ENCODE measurements at places on chromosomes 6 and 20.

DNA sequence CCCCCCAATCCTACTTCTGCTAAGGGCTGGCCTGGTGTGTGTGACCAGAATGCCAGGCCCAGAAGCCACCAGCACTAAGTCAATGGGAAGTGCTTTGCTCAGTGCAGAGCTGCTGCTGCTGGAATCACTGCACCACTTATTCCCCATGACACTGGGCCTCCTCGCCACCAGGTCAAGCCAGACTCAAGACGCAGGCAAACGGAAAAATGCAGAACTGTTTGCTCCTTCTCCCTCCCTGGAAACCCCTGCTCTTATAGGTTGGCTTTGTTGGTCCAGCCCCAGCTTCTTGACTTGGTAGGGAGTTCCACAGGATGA lies 121.9 kb downstream of the PHACTR3 start:
- H3K4me3 ChIP-seq, result no peak overlapping the region
- no peaks in the 10 kb centered on the region for H3K36me3 ChIP-seq
- no peak for DNase-seq
- H3K27me3 ChIP-seq, result no peaks in the 10 kb centered on the region

GRCh38 chr6:88814909-88815308 lies 148.5 kb downstream of the RNGTT start:
- no peaks in the 10 kb centered on the region for H3K4me1 ChIP-seq
- H3K36me3 ChIP-seq, result no peaks in the 10 kb centered on the region
- no peak for DNase-seq

DNA sequence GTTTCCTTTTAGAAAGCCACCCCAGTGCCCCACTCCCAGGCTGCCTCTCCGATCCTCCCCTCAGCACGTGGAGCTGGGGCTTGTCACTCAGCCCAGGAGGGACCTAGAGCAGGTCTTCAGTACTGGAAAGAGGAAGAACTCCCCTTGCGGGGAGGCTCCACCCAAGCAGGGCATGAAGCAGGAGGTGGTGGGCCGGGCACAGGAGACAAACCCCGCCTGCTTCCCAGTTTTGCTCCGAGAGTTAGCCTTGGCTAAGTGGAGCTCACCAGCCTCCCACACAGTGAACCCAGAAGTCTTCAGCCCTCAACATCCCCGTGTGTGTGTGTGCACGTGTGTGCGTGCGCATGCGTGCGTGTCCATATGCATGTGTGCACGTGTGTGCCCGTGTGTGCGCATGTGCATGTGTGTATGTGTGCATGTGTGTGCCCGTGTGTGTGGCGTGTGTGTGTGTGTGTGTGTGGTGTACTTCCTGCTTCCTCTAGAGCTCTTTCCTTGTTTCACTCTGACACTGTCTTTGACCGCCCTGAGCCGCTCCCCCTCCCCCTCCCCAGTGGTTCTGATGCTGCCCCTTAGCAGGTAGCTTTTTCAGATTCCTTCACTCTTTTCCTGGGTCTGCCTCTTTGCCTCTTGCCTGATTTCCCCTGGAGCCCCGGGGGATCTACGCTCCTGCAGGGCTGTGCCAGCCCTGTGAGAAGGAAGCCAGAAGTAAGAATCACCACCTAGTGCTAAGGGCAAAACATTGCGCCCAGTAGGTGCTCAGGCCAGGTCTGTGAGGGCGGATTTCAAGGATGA lies 239.8 kb downstream of the CDC5L start:
- H3K27ac ChIP-seq, result no peak overlapping the region
- no peak for DNase-seq
- H3K4me1 ChIP-seq, result no peaks in the 10 kb centered on the region
- no peak overlapping the region for H3K4me3 ChIP-seq

- H3K4me3 ChIP-seq, result no peak overlapping the region
- H3K27me3 ChIP-seq, result no peaks in the 10 kb centered on the region
- no peak overlapping the region for H3K27ac ChIP-seq
- H3K36me3 ChIP-seq, result no peaks in the 10 kb centered on the region
Measured at GRCh38 chr20:37330316-37330715, 15.6 kb upstream of the SRC start.

DNA sequence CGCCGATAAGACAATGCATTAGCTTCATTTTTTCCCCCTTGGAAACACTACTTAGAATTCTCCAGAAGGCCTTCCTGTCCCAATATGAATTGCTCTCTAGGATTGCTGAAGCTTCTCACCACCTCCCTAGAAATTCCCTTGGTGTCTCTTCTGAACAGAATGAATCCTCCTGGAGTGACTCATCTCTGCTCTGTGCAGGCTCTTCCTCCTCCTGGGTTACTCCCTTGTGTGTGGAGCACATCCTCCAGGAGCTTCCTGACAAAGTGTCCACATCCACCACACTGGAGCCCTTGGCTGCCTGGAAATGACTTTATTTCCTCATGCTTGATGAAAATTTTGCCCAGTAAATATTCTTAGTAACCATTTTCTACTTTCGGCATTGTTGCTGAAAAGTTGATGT lies 54.4 kb downstream of the DTNBP1 start:
- 0 out of 2 replicates have a peak, but pooled peaks cover 7% of the 10 kb centered on the region for H3K36me3 ChIP-seq
- no peak overlapping the region for H3K27ac ChIP-seq
- H3K27me3 ChIP-seq, result no peaks in the 10 kb centered on the region
- H3K4me3 ChIP-seq, result no peak overlapping the region
- DNase-seq, result no peak
- H3K4me1 ChIP-seq, result 0 out of 2 replicates have a peak, but pooled peaks cover 7% of the 10 kb centered on the region

GRCh38 chr20:11917663-11918062 lies at the start of gene BTBD3:
Gene BTBD3 (plus strand): TSS chr20:11917893. CDS start chr20:11918276, 383 bp downstream.
- H3K4me3 ChIP-seq, result no peak within 1 kb of the TSS
- no peak for DNase-seq
- no peaks in the 10 kb centered on the region for H3K4me1 ChIP-seq
- no peak within 1 kb of the TSS for H3K27ac ChIP-seq
- no peaks in the 10 kb centered on the region for H3K36me3 ChIP-seq

GRCh38 chr6:127182501-127182900 lies 64.0 kb downstream of the RSPO3 start:
- H3K4me3 ChIP-seq, result no peak overlapping the region
- no peaks in the 10 kb centered on the region for H3K4me1 ChIP-seq

DNA sequence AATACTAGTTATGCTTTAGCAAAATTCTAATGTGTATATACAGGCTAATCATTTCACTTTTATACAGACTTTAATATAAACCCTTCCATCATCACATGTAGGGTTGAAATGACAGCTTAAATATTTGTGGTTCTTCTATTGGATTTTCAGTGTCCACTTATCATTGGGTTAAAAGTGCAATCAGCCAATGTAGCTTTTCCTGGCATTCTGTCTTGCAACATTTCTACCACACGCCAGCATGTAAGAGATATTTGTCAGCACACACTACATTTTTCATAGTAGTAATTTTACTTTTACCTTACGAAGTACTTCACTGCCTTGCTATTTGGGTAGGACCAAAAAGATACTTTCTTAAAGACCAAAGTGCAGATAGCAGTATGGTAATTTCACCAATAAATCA lies 252.0 kb downstream of the TBX18 start:
- no peaks in the 10 kb centered on the region for H3K27me3 ChIP-seq
- no peaks in the 10 kb centered on the region for H3K4me1 ChIP-seq
- H3K36me3 ChIP-seq, result no peaks in the 10 kb centered on the region
- H3K4me3 ChIP-seq, result no peak overlapping the region
- no peak for DNase-seq
- no peak overlapping the region for H3K27ac ChIP-seq

GRCh38 chr6:84808491-84809061 lies 44.2 kb upstream of the TBX18 start:
- no peak overlapping the region for H3K27ac ChIP-seq
- no peaks in the 10 kb centered on the region for H3K27me3 ChIP-seq
- no peaks in the 10 kb centered on the region for H3K4me1 ChIP-seq
- H3K36me3 ChIP-seq, result no peaks in the 10 kb centered on the region
- no peak for DNase-seq

- H3K4me1 ChIP-seq, result peaks cover 11% of the 10 kb centered on the region
- no peaks in the 10 kb centered on the region for H3K27me3 ChIP-seq
- no peak for DNase-seq
- no peaks in the 10 kb centered on the region for H3K36me3 ChIP-seq
- no peak overlapping the region for H3K27ac ChIP-seq
Measured at GRCh38 chr6:167073679-167074274, 49.1 kb upstream of the CCR6 start.

GRCh38 chr6:161658211-161658610 lies 384.4 kb upstream of the AGPAT4 start:
- no peak overlapping the region for H3K4me3 ChIP-seq
- H3K27ac ChIP-seq, result no peak overlapping the region
- DNase-seq, result no peak
- no peaks in the 10 kb centered on the region for H3K27me3 ChIP-seq
- no peaks in the 10 kb centered on the region for H3K4me1 ChIP-seq
- H3K36me3 ChIP-seq, result no peaks in the 10 kb centered on the region

DNA sequence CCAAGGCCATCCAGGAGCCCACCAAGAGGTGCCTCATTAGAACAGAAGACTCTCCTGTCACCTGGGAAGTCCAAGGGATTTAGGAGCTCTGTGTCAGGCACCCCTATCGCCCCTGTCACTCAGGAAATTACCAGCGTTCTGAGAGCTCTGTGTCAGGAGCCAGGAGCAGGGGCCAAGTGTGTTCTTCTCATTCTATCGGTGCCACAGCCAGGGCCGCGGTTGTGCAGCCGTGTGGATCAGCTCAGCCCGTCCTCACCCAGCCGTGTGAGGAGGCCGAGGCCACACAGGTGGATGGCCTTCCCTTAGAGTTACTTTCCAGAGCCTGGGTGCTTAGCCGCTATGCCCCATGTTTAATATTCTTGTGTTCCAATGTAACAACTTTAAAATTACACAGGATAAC lies 9.8 kb downstream of the MTG2 start:
- H3K4me1 ChIP-seq, result peaks cover 5% of the 10 kb centered on the region
- DNase-seq, result no peak
- no peaks in the 10 kb centered on the region for H3K27me3 ChIP-seq
- H3K27ac ChIP-seq, result no peak overlapping the region

- no peaks in the 10 kb centered on the region for H3K27me3 ChIP-seq
- no peak for DNase-seq
- H3K4me1 ChIP-seq, result no peaks in the 10 kb centered on the region
Measured at GRCh38 chr6:20246125-20246524, 33.9 kb upstream of the MBOAT1 start.

GRCh38 chr6:107973594-107973993 lies 15.6 kb upstream of the SEC63 start:
- H3K27ac ChIP-seq, result no peak overlapping the region
- H3K36me3 ChIP-seq, result no peaks in the 10 kb centered on the region
- no peak overlapping the region for H3K4me3 ChIP-seq
- no peak for DNase-seq

GRCh38 chr6:53440336-53440945 lies 91.7 kb upstream of the ELOVL5 start:
- no peaks in the 10 kb centered on the region for H3K36me3 ChIP-seq
- H3K27ac ChIP-seq, result no peak overlapping the region
- peaks cover 5% of the 10 kb centered on the region for H3K27me3 ChIP-seq
- peaks cover 4% of the 10 kb centered on the region for H3K4me1 ChIP-seq
- no peak overlapping the region for H3K4me3 ChIP-seq

DNA sequence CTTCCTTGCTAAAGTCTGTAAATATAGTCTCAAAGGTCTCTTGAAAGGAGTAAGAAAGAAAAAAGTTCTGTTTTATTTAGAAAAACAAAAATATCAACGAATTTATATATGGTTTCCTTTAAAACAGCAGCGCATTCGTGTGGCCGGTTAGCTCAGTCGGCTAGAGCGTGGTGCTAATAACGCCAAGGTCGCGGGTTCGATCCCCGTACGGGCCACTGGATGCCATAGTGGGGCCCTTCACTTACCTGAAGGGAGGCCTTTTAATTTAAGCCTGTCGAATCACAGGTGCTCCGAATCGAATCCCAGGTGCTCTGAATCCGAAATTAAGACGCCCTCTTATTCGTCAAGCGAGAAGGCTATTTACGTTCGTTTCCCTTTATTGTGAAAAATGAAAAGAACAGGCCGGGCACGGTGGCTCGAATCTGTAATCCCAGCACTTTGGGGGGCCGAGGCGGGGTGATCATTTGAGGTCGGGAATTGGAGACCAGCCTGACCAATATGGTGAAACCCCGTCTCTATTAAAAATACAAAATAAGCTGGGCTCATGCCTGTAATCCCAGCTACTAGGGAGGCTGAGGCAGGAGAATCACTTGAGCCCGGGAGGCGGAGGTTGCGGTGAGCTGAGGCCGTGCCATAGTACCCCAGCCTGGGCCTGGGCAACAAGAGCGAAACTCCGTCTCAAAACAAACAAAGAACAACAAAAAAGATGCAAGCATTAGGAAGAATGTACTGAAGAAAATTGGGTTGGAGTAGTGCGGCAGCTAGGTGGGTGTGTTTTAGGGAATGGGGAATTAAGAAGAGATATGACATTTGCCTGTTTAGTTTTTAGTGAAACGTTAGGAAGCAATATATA lies 195.8 kb upstream of the ZNF184 start:
- peaks cover 11% of the 10 kb centered on the region for H3K4me1 ChIP-seq
- no peak for DNase-seq
- H3K4me3 ChIP-seq, result peak overlapping the region; percentile 67
- no peaks in the 10 kb centered on the region for H3K27me3 ChIP-seq

GRCh38 chr20:2746636-2747265 lies 53.7 kb downstream of the CPXM1 start:
- no peak overlapping the region for H3K4me3 ChIP-seq
- H3K36me3 ChIP-seq, result no peaks in the 10 kb centered on the region
- H3K27me3 ChIP-seq, result peaks cover 5% of the 10 kb centered on the region
- DNase-seq, result no peak
- no peaks in the 10 kb centered on the region for H3K4me1 ChIP-seq

DNA sequence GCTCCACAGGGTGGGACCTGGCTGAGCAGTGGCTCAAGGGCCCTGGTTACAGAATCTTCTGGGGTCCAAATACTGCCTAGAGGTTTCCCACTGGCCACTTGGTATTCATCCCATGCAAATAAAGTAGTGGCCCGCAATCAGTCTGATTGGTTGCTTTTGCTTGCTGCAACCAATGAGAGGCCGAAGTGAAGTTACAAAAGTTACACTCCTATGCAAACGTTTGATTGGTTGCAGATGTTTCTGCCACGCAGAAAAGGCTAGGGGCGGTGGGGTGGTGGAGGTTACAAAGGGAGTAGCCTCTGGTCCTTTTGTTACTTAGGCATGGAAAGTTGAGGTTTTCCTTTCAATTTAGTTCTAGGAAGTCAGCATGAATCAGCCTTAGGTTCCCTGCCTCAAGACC lies 3.6 kb upstream of the NHLRC1 start:
- H3K27me3 ChIP-seq, result no peaks in the 10 kb centered on the region
- H3K4me3 ChIP-seq, result no peak overlapping the region
- no peak for DNase-seq
- no peaks in the 10 kb centered on the region for H3K4me1 ChIP-seq
- H3K36me3 ChIP-seq, result peaks cover 1% of the 10 kb centered on the region
- no peak overlapping the region for H3K27ac ChIP-seq

- no peak for DNase-seq
- H3K27ac ChIP-seq, result peak overlapping the region; percentile 98
- H3K4me1 ChIP-seq, result peaks cover 63% of the 10 kb centered on the region
- peak overlapping the region; percentile 92 for H3K4me3 ChIP-seq
- H3K36me3 ChIP-seq, result peaks cover 2% of the 10 kb centered on the region
- H3K27me3 ChIP-seq, result no peaks in the 10 kb centered on the region
Measured at GRCh38 chr6:41728073-41728936, 7.1 kb downstream of the TFEB start.

DNA sequence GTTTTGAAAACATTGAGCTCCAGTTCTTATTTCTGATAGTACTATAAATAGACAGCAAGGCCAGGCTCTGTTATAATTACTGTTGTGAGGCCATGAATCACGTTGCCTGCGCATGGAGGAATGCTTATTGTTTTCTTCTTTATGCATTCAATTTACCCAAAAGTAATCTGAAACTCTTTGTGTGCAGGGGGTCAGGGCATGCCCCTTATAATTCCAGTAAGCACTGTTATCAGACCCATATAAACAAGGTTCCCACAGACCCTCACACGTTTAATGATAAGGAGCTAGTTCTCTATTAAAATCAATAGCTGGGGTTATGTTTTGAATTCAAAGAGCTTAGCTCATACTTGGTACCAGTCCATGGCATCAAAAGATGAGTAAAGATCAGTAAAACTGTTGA lies 174.8 kb upstream of the ARG1 start:
- H3K36me3 ChIP-seq, result no peaks in the 10 kb centered on the region
- no peaks in the 10 kb centered on the region for H3K27me3 ChIP-seq
- no peaks in the 10 kb centered on the region for H3K4me1 ChIP-seq
- no peak overlapping the region for H3K4me3 ChIP-seq

Data from GM12878 (cell line).